Activated T-helper 17 cell treated with anti-CD3 and anti-CD28 coated beads, Interleukin-2, amount 50 U/mL, for 72 hours (primary cell): ENCODE measurements at places on chromosomes 6 and 20. TPM values are rescaled to one million over a fixed set of nuclear protein-coding genes. Genes with fewer than 3 reads are reported as not detected.
A peak's percentile ranks its signal among the peaks of the same experiment; 100 is the strongest.

The LTA gene
- 567 TPM for total RNA-seq

The SLC29A1 gene
- total RNA-seq, result 80.8 TPM

The VAPB gene
- 43.2 TPM for total RNA-seq

The DLK2 gene
- total RNA-seq, result 1.3 TPM

The RSPO4 gene
- not detected for total RNA-seq

The NHLRC1 gene
- total RNA-seq, result not detected

The BANF2 gene
- not detected for total RNA-seq

The BNIP5 gene
- total RNA-seq, result not detected

The CPXM1 gene
- 0.63 TPM for total RNA-seq

The FAM162B gene
- total RNA-seq, result not detected

The IP6K3 gene
- not detected for total RNA-seq

The SLC22A1 gene
- 3.3 TPM for total RNA-seq

The KIFC1 gene
- total RNA-seq, result 101 TPM

The TBX18 gene
- not detected for total RNA-seq

DNA sequence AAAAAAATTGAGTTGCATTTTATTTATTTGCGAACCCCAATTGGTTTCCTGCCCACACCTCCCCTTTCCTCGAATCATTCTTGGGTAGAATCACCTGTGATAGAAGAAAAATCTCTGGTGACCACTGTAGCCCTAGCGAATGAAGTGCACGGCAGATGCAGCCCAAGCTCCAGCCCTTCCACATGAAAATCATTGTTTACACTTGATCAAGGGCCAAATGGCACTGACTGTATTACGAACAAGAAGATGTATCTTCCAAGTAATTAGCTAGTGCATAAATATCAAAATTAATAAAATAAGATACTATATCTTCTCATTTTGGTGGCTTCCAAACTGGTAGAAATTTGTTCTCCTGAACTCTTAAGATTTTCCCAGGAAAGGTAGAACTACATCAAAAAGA lies 93.4 kb upstream of the ARID1B start:
- ATAC-seq, result no peak

GRCh38 chr20:54083459-54083858 lies 13.1 kb upstream of the BCAS1 start:
- no peak for ATAC-seq

DNA sequence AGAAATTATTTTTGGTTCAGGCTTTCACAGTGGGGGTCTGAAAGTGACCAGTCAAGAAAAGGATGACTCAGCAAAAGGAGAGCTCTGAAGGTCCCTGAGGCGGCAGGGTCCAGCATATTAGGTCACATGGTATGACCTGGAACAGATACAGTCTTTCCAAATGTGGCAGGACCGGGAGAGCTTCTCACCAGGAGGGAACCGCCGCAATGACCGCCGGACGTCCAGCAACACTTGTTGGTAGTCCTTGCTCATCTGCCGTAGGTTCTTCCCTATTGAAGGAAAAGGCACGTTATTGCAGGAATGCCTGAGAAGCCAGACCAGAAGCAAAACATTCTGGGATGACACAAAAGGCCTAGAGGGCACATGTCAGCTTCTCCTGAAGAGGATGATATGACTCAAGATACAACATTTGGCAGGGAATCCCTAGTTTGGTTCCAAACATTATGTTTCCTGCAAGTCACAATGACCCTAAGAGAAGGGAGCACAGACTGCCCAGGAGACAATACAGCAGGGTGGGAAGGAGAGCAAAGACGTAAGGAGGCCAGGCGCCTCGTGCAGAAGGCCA lies 17.4 kb downstream of the TBC1D20 start:
- no peak for ATAC-seq

GRCh38 chr6:74780831-74781230 lies 425.0 kb downstream of the COL12A1 start:
- no peak for ATAC-seq

DNA sequence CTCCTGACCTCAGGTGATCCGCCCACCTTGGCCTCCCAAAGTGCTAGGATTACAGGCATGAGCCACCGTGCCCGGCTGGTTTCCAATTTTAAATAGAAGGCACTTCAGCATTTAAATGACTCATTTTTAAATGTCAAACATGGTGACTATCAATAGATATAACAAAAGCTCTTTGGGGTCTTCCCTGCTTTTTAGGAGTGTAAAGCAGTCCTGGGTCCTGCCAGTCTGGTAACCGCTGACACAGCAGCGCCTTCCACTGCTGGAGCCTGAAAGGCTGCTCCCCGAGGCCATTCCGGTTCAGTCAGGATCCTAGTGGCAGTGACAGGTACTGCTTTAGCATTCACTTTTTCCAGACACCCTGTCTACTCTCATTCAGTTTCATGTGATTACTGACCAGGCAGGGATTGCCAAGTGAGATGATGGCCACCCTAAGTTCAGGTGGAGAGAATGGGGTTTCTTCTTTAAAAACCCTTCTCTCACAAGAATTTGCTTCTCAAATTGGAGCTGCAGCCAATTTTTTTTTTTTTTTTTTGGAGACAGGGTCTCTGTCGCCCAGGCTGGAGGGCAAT lies 5.1 kb downstream of the DIDO1 start:
- ATAC-seq, result peak; percentile 49

- ATAC-seq, result peak; percentile 34
Measured at GRCh38 chr6:133951881-133952814, 876 bp upstream of the TBPL1 start.

DNA sequence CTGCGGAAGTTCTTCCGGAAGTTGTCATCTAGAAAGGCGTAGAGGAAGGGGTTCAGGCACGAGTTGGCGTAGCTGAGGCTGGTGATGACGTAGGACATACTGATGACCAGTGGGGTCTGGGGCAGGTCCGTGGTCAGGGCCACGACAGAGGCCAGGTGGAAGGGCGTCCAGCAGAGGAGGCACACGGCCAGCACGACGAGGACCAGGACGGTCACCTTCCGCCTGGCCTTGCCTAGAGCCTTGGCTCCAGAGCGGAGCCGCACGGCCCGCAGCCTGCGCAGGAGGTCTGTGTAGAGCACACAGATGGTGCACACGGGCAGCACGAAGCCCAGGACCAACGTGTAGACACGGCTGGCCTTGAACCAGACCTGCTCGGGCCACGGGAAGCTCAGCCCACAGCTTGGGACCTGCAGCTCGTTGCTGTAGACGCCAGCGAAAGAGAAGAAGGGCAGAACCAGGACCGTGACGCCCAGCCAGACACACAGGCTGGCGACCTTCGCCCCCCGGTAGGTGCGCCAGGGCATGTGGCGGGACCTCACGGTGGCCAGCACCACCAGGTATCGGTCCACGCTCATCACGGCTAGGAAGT lies 1.4 kb downstream of the NPBWR2 start:
- ATAC-seq, result no peak

DNA sequence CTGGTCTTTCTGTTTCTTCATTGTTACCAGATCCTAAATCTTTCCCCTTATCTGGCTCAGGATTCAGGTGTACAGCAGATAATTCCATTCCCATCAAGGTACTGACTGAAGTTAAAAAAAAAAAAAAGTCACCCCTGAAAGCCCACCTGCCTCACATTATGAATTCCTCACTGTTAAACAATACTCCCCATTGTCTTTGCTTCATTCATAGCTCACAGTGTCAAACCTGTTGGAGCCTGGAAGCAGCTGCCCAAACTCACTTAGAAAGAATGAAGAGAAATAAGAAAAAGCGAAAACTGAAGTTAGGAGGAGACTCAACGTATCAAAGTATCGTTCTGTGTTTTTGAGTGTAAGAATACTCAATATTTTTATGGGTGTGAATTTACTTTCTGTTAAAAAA lies 1.8 kb upstream of the DCBLD1 start:
- no peak for ATAC-seq

DNA sequence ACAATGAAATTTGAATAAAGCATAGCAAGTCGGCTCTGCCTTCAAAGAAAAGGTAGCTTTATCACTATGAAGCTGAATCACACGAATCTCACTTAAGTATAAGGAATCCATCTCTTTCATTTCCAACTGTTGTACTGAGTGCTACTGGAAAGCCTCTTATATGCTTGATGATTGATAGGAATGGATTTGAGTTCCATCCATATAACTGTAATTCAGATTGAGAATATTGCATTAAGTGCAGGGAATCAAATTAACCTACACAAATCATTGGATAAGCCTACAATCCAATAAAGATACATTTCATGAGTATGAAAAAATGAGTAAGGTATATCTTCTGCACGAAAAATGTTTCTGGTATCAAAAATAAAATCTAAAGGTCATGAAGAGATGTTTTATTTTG lies 444.8 kb upstream of the PLCB4 start:
- ATAC-seq, result no peak

DNA sequence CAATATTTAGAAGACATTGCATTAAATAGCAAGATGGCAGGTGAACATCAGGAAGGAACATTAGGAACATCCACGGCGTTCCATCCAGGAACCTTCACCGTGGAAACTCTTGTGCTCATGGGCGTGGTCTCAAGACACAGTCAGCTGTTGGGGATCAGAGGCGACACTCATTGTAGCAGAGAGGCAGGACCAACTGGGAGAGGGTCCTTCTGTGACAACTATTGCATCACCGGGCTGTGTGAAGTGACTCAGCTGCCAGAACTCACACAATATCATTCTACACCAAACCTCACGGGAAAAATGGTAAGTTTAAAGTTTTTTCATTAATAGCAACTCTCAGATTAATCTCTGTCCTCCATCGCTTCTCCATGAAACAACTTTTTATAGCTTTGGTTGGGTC lies 334.8 kb upstream of the SULF2 start:
- ATAC-seq, result no peak

GRCh38 chr6:33481192-33481591 lies 26.8 kb downstream of the ZBTB9 start:
- ATAC-seq, result no peak

DNA sequence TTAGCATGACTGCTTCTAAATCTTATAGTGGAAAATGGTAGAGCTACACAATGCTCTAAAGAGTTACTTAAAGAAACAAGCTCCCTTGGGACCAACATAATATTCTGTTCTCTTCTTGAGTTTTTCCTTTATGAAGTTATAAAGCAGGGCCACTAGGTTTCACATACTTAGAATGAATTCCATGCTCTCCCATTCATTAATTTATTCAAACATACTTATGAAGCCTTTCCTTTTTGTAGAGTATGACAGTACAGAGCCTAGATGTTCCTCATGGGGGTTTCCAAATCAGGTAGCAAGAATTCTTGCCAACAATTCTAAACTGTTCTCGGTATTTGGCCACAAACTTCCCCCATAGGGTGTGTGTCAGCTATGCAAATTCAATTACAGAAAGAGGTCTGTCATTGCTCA lies 20.6 kb upstream of the FABP7 start:
- ATAC-seq, result peak; percentile 77

DNA sequence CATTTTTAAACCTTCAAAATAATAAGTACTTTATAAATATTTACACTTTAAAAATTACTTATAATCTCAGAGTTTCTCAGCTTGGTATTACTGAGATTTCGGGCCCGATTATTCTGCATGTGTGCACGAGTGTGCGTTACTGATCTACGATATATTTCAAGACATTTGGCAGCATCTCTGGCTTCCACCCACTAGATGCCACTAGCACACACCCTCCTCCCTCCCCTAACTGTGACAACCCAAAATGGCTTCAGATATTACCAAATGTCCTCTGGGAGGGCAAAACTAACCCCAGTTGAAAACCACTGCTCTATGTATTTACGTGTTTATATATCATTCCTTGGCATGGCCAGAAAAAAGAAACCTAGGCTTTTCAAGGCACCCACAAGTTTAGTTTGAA lies 95.9 kb downstream of the FYN start:
- peak; percentile 49 for ATAC-seq

GRCh38 chr20:36461600-36462439 lies 79.5 kb upstream of the MYL9 start:
- ATAC-seq, result peak; percentile 5

GRCh38 chr6:150043501-150044412 lies 18.4 kb upstream of the RAET1L start:
- no peak for ATAC-seq

DNA sequence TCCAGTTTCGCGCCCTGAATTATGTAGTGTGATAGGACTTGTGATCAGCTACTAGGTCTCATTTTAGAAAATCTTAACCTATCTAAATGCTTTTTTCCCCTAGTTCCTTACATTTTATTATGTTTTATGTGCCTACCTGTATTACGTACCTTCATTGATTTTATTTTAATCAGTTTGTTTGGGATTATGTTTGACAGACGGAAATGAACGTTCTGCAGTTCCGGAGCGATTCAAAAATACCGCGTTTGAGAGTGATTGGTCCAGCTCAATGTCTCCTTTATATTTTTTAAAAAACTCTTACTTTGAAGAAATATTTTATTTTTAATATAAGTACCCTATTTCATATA lies 114.3 kb upstream of the BTN3A2 start:
- ATAC-seq, result peak; percentile 11

- no peak for ATAC-seq
Measured at GRCh38 chr6:44606504-44606903, 219.0 kb downstream of the CDC5L start.

GRCh38 chr6:20409427-20409971 lies 7.8 kb downstream of the E2F3 start:
- ATAC-seq, result peak; percentile 88

DNA sequence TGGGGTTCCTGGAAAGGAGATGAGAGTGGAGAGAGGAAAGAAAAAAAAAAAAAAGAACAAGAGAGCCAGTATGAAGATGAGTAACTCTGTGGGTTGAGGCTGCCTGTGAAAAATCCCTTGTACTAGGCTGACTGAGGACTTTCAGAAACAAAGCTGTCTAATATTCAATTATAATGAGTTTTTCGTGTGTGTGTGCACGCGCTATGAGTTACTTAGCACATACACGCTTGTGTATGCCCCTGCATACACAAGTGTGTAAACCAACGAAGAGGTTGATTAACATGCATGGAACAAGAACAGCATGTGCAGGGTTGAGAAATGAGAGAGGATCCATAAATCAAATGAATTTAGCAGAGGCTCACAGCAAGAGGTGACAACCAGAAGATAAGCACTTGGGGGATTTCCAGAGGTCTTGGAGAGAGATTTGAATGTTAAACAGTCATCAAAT lies 4.8 kb upstream of the RBPJL start:
- peak; percentile 76 for ATAC-seq

DNA sequence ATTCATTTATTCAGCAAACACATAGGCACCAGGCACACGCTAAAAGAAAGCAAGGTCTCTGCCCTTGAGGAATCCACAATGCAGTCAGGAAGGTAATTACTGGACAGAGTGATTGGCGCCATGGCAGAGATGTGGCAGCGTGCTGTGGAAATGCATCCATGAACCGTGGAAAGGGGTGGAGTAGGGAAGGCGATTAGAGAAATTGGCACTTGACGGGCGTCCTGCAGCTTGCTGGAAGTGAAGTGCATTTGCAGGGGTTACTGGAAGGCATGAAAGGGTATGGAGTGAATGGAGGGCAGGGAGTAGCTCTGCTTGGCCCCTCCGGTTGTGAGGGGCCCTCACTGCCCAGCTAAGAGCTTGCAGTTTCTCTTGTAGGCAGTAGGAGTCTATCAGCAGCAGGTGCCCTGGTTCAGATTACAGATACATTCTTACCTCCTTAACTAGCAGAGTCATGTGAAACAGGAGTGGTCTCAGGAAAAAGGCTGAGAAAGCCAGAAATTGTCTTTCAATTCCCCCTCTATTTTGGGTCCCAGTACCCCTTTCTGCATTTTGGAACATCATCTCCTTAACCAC lies 122.5 kb upstream of the TIAM2 start:
- ATAC-seq, result no peak
